ENCODE measurements at places on chromosomes 13 and 19.

- no peak for DNase-seq
Measured at GRCh38 chr13:113455384-113455783, 2.1 kb upstream of the ADPRHL1 start.

DNA sequence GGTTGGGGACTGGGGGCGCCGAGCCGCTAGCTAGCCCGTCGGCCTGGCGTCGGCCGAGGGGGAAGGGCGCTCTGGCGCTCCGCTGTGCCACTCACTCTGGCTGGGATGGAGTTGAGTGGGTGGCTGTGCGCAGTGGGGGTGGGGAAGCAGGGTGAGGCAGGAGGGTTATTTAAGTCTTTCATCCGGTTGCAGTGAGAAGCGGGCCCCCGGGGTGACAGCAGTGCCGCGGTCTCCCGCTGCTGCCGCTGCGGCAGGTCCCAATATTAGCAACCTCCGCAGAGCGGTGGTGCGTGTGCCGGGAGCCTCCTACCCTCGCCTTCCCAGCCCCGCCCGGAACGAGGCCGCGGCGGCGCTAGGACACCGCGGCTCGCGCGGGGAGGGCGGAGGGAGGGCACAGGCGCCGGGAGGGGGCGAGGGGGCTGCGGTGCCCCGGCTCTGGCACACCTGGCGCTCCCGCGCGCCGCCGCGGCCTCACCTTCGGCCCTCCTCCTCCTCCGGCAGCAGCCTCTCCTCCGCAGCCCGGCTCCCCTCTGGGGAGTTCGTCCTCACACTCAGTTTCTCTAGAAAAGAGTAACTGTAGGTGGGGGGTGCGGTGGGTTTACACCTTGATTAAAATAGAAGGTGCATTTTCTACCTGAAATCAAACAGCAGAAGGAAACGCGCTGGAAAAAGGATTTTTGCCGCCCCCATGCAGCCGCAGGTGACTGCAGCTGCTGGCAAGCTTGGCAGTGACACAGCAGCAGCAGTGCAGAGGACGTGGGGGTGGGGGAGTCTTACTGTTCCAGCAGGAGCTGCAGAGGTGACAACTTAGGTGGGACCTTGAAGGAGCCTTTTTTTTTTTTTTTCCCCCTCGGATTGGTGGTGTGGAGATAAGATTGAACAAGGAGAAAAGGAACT, 4.5 kb downstream of the FGF9 start:
- DNase-seq, result no peak

- no peak for DNase-seq
Measured at GRCh38 chr19:29586401-29586800, 19.7 kb upstream of the POP4 start.

DNA sequence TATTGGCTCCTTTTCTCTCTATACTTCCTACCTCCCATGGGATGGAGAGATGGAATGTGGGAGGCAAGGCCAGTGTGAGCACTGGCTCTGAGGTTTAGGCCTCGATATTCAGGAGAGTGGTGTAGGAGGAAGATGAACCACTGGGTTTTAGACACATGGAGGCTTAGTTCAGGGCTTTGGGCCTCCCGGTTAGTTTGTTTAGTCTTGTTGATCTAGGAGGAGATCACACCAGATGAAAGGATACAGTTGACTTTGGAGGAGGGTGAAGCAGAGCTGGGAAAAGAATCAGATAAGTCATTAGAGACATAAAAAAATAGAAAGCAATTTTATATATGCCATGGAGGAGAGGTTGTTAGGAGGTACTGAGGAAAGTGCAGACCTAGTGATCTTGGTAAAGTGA, 30.9 kb downstream of the RNASEH2B start:
- no peak for DNase-seq

GRCh38 chr13:98890186-98890585, 87.7 kb downstream of the DOCK9 start:
- peak; percentile 83 for DNase-seq

DNA sequence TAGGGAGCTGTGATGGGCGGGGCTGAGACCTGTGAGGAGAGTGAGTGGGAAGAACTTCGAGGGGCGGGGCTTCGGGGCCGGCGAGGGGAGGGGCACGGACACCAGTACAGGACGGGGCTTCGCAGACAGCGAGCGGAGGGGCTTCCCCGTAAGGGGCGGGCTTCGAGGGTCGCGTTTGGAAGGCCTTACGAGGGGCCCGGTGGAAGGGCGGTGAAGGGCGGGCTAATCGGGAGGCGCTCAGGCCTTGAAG, 4.1 kb upstream of the EMP3 start:
- DNase-seq, result no peak

- no peak for DNase-seq
Measured at GRCh38 chr13:64130600-64130999, 2715.0 kb upstream of the PCDH20 start.

DNA sequence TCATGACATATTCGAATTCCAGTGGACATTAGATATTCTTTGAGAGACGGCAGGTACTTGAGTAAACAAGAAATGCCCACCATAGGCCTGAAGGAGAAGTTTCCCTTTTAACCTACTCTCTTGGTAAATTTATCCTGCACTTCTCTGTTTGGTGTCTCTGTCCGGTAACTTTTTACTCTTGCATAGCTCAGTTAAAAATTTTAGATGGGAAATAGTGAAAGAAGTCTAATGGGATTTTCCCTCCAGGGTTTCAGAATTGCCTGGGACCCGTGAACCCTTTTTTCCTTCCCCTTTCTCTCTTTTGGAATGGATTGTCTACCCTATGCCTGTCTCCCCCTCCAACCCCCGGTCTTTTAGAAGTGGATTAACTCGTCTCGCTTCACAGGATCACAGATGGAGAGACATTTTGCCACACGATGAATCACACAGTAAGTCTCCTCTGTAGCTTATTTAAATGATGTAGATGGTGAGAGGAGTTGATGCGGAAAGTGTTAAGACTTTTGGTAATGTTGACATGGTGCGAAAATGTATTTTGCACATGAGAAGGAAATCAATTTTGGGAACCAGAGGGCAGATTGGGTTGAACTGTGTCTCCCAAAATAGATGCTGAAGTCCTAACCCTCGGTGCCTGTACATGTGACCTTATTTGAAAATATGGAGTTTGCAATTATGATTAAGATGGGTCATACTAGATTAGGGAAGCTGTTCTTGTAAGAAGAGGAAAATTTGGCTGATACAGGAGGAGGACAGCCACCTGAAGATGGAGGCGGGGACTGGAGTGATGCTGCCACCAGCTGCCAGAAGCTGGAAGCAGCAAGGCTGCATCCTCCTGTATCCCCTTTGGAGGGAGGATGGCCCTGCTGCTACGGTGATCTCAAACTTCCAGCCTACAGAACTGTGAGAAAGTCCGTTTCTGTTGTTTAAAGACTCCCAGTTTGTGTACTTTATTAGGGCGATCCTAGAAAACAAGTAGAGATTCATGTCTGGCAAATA, 711 bp upstream of the MIPEP start:
- DNase-seq, result no peak

GRCh38 chr19:55257461-55258420, 1.1 kb downstream of the PPP6R1 start:
- no peak for DNase-seq

DNA sequence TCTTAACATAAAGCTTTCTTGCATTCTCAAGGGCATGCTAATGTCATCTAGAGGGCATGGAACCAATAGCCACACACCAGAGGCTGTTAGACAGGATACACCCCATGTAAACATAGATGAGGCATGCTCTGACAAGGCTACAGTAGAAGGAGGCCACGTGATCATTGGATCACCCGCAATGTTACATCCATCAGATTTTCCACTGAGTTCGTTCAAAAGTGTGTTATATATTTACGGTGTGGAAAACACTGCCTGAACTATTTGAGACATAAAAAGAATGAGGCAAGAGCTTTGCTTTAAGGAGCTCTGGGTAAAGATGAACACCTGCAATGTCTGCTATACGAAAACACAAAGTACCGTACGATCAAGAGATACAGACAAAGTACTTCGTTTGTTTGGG, 817.5 kb upstream of the SLC10A2 start:
- no peak for DNase-seq

DNA sequence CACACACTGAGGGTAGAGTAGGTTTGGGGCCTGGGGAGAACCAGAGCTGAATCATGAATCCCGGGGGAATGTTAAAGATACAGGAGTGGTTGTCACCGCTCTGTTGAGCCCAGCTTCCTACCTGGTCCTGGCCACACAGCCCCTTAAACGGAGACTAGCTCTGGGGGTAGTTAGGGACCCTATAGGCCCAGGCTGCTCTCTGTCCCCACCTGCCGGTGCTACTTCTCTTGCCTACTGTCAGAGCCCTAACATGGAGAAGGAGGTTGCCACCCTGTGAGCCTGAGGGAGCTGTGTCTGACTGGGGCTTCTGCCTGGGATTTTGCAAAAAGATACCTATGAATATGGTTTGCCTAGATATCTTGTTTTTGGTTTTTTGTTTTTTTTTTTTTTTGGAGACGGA, 36.6 kb upstream of the ZNF429 start:
- DNase-seq, result no peak

- no peak for DNase-seq
Measured at GRCh38 chr13:45231722-45232121, 30.9 kb upstream of the KCTD4 start.

DNA sequence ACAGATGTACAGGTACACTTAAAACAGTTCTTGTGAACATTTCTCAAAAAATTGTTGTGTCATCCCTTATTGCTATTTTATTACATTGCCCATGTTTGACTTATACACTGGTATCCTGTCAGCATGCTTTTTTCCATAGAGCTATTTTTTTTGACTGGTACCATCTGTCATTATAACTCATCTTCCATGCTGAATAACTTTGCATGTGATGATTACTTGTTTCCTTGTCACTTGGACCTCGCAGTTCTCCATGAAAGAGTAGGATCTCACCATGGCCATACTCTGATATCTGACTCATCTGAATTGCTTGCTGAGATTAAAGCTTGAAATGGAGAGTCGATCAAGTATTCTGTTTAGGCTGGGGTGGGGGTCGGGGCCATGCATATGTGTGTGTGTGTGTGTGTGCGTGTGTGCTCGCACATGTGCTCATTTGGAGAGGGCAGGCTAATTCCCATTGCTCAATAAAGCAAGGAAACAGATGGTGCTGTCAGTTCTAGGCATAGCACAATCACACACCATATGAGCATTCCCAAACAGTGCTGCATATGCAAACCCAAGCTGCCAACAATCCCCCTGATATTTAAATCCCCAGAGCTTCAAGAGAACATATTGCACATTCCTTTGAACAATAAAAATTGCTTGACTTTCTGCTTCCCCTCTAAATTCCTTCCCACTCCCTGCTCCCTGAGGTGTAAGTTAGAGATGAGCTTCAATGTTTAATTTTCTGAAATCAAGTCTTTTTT, 62.9 kb downstream of the NHLRC3 start:
- no peak for DNase-seq

DNA sequence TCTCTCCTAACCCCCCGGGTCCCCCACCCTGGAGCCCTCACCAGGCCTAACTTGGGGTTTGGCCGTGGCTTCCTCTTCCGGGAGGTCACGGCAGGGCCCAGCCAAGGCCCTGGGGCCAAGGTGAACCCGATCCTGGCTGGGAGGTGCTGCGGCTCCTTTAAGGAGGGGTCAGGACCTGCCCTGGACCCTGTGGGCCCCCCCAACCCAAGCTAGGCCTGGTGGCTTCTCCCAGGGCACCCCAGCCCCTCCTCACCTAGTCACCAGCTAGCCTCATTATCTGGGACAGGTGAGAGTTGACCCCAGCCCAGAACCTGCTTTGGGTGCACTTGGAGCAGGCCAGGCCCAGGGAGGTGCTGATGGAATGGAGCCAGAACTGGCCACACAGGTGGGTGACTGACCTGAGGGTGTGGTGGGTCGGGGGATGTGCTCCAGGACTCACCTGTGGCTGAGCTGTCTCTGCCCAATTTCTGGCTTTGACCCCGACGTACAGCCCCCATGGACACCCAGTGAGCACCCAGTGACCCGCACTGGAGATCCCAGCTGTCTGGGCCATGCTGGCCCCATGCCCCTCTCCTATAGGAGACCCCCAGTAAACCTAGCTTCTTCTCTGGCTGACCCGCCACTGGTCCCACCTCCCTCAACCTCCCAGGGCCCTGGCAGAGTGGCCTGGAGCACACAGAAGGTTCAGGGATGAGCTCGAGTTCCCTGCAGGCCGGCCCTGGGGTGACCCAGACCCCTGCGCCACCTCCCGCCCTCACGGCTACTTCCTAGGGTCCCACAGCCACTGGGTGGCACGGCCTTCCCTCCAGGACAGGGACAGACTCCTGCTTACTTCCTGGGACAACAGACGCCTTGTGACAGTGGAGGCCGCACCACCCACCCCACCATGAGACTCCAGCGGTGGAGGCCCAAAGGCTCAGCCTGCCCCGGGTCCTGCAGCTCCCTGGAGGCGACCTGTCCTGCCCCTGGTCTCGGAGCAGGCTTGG, 6.7 kb upstream of the MKNK2 start:
- no peak for DNase-seq

DNA sequence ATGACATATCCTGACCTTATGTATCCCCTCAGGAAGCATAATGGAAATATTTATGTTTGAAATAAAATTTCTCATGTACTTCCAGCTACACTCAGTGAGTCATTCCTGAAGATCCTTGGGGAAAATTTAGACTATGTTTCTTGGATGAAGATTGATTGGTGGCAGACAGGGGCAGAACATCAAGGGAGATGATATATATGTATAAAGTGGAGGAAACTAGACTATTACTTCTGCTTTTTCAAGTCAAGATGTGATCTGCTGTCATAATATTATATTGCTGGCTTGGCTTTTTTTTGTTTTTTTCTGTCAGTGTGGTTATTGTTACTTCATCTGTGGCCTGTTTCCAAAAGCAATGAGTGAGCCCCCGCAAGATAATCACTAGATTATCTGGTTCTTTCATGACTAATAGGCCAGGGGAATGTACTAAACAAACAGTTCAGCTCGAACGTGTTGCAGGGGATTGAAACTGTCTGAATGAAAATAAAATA, 87.2 kb upstream of the TNFSF11 start:
- peak; percentile 9 for DNase-seq

- no peak for DNase-seq
Measured at GRCh38 chr19:5078182-5078581, 109.3 kb downstream of the KDM4B start.

- DNase-seq, result no peak
Measured at GRCh38 chr13:30570691-30571090, 47.0 kb upstream of the USPL1 start.
